Cortex of kidney (tissue), 1 donor: ENCODE measurements at places on chromosomes 4 and X.

DNA sequence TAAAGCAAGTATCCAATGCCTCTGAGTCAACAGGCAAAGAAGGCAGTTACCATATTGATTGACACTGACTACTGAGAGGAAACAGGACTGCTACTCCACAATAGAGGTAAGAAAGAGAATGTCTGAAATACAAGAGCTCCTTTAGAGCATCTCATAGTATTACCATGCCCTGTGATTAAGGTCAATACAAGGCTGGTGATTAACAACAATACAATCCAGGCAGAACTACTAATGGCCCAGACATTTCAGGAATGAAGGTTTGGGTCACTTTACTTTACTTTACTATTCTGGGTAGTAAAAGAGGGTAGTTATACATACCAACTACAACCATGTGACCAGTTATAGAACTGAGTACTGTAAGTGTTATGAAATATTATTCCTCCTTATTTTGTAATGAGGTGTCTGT, 44.5 kb downstream of the BRWD3 start:
- no peak for DNase-seq

DNA sequence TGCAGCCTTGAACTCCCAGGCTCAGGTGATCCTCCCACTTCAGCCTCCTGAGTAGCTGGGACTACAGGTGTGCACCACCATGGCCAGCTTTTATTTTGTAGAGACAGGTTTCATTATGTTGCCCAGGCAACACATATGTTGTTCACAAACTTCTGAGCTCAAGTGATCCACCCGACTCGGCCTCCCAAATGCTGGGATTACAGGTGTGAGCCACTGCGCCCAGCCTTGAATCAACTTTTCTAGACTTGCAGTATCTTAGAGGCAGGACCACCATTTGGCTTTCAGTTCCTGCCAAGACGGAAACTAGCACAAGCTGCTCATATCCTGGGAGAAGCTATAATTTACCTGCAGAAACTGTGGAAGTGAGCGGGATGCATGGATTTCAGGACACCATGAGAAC, 19.9 kb downstream of the NAT8L start:
- no peak for DNase-seq

DNA sequence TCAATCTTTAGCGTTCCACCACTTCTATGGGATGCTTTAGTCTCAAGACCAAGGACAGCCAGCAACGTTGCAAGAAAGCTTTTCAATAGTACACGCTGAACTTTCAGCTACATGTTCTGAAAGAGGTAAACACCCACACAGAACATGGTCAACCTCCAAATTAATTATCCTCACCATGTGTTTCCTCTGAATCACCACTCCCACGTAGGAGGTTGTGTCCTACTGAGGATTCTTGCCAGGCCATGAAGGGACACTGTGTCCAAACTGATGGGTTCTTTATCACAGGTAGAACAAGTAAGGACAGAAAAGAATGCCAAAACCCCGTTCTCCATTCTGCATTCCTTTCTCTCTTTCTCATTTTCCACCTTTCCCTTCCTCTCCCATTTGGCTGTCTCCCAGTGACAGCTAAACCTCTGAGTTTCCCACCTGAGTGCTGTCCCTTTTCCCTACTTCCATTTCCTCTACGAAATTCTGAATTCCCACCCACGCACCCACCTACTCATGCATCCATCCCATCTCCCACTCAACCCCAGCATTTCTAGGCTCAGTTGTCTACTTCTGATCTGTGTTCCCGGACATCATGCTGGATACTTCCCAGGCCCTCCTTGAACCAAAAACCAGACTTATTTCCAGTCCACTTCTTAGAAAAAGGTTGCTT, 29.0 kb upstream of the GPM6B start:
- no peak for DNase-seq

DNA sequence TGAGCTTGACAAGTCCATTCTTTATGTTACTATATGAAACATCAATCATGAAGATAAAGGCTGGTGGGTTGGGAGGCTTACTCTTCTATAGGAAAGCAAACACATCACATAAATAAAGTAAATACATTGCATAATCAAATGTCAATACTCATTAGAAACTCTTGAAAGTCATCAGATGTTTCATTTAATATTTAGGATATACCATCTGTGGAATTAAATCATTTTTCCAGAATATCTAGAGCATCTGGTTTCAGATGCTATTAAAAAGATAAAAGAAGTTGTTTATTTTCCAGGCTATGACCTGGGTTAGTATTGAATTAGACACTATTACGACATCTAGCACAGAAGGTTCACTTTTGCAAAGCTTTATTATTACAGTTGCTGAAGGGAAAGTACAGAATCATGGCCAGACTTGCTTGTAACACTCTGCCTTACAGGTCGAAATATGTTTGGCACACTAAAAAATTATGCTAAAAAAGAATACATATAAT, 72.6 kb downstream of the METTL14 start:
- DNase-seq = no peak

DNA sequence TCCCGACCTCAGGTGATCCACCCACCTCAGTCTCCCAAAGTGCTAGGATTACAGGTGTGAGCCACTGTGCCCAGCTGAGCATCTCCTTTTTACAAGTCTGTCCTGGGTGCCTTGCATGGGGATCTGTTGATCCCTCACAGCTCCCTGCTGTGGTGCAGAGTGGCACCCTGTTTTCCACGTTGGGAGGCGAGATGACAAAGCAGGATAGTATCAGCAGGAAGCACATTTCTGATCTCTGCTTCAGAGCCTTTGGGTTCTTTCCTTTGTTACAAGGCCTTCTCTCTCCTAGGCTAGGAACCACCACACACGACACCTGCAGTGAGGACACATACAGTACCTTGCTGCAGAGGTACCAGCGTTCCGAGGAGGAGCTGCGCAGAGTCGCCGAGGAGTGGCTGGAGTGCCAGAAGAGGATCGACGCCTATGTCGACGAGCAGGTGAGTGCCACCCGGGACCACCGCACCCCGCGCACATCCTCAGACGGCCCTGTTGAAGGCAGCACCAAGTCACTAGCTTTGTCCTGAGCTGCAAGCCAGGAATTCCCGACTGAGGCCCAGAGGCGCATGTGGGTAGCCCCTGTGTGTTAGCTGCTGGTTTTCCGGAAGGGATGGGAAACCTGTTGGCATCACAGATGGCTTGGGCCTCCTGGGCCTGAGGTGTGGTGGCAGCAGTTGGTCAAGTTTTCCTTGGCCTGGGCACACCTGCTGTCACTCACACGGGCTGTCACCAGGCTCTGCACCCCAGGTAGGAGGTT, 109.6 kb downstream of the TNIP2 start:
- no peak for DNase-seq

GRCh38 chr4:29311247-29311646, 1408.9 kb upstream of the PCDH7 start:
- DNase-seq = no peak

GRCh38 chrX:136321532-136321931, 20.8 kb downstream of the ADGRG4 start:
- no peak for DNase-seq

DNA sequence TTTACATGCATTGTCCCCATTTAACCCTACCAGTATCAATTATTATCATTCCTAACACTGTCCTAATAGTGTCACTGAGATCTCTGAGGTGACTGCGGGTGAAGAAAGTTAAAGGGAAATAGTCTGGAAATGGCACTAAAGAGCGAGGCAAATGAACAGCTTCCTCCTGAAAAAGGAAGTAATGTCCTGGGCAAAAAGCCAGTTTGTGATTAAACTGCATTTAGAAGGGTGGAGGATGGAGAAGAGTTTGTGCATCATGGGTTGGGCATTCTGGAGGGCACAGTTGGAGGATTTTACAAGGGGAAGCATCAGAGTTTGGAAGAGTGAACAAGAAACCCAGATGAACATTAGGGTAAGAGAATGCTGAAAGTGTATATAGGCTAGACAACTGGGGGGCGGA, 60.5 kb upstream of the SLC25A4 start:
- DNase-seq = no peak

DNA sequence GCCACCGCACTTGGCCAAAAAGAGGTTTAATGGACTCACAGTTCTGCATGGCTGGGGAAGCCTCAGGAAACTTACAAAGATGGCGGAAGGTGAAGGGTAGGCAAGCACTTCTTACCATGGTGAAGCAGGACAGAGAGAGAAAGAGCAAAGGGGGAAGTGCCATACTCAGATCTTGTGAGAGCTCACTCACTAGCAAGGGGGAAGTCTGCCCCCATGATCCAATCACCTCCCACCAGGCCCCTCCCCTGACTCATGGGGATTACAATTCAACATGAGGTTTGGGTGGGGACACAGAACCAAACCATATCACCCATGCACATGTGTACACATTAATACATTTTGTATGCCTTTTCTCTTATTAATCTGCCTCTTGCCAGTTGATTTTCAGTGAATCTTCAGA, 77.2 kb upstream of the HSD17B10 start:
- DNase-seq = no peak

GRCh38 chr4:1178300-1179088, 6.1 kb upstream of the SPON2 start:
- DNase-seq = no peak

- DNase-seq = no peak
Observed at GRCh38 chrX:80879143-80879542, 69.5 kb upstream of the BRWD3 start.

- no peak for DNase-seq
Observed at GRCh38 chr4:73984736-73985527, 3.1 kb downstream of the PPBP start.

DNA sequence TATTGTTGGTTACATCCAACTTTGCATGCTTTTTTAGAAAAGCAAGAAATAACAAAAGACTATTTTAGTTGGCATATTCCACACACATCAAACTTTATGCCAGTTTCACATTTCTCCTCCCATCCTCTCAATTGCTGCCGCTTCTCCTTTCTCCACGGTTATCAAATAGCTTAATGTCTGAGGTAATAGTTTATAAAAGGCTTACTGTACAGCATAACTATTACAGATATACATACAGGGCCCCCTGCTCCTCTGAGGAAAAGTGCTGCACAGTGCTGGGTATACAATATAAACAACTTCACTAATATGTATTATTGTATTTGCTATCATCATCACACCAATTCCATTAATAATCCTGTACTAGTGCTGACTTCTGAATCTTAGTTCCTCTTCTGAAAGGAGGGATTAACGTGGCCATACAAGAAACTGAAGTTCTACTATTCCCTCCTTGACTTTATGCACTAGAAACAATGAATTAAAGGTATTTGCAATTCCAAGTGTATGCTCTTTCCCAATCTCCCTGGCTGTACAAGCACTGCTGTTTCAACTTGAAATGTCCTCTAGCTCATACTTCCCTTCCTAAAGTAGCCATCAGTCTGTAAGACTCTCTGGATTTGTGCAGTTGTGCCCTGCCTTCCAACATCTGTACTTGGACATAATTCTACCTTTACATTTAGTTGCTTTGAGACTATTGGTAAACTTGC, 2.5 kb downstream of the CCNI start:
- no peak for DNase-seq

DNA sequence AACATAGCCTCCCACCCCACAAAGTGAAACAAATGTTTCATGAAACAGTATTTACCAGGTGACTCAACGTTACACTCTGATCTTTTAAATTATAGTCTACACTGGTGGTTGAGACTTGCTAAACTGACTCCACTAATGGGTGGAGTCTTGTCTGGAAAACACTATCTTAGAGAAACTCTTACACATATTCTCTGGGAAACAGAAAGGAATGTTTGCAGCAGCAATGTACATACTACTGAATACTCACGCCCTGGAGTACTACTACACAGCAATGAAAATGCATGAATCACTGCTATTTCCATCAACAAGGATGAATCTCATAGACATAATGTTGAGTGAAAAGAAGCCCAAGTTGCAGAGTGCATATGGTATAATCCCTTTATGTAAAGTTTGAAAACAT, 208.5 kb upstream of the IGFBP7 start:
- DNase-seq = no peak

GRCh38 chr4:20042769-20043168, 208.9 kb upstream of the SLIT2 start:
- DNase-seq = no peak
